Activated T-cell treated with anti-CD3 and anti-CD28 coated beads, Interleukin-2, amount 50 U/mL, for 48 hours (primary cell): ENCODE measurements at places on chromosomes 13 and 19.

DNA sequence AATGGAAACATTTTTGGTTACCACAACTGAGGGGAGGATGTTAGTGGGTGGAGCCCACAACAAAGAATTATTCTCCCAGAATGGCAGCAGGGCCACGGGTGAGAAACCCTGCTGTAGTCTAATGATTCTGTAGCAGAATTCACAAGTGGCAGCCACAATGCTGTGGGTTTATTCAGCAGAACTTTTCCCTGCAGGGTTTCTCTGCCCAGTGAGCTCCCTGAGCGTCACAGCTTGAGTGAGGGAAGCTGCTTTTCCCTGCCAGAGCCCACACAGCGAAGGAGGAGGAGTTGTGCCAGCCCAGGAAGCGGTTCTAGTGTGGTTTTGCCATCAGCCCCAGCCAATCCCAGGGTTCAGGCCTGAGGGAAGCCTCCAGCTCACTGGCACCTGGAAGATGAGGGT is 4.4 kb downstream of the ATP12A start:
- peak; percentile 53 for DNase-seq

GRCh38 chr13:79402074-79402635 is 3.9 kb downstream of the RBM26 start:
- no peak for DNase-seq

GRCh38 chr13:108944760-108945159 is 315.3 kb downstream of the MYO16 start:
- DNase-seq, result no peak

DNA sequence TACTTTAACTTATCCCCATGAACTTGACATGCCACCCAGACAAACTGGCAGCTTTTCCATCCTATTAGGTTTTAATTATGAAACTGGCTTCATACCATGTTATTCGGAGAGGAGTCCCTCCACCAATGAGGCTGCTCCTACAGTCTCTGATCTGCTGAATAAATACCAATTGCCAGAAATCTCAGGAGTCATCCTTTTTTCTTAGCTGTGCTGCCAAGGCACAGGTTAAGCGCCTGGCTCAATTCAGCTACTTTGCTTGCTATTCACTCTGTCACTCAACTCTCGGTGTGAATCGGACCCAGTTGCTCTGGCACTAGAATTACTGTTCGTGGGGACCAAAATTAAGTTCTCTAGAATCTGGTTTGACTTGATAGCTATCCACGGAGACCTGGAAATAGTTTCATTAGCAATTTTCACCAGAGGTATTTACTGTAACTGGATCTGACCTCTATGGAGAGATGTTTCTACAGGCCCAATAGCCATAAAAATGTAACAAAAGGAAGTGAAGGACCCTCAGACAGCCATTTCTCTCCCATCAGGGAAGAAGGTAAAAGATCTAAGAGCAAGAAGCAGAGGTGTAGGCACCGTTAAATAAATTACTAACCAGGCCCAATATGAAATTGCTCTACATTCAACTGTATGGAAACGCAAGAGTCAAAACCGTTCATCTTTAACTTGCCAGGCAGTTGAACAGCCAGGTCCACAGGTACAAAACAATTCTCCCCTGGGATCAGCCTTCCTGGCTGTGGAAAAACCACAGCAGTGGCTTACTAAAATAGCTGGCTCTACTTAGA is 5.4 kb downstream of the ZC3H4 start:
- peak; percentile 40 for DNase-seq

- no peak for DNase-seq
Observed at GRCh38 chr19:1827566-1828278, 15.6 kb upstream of the ATP8B3 start.

DNA sequence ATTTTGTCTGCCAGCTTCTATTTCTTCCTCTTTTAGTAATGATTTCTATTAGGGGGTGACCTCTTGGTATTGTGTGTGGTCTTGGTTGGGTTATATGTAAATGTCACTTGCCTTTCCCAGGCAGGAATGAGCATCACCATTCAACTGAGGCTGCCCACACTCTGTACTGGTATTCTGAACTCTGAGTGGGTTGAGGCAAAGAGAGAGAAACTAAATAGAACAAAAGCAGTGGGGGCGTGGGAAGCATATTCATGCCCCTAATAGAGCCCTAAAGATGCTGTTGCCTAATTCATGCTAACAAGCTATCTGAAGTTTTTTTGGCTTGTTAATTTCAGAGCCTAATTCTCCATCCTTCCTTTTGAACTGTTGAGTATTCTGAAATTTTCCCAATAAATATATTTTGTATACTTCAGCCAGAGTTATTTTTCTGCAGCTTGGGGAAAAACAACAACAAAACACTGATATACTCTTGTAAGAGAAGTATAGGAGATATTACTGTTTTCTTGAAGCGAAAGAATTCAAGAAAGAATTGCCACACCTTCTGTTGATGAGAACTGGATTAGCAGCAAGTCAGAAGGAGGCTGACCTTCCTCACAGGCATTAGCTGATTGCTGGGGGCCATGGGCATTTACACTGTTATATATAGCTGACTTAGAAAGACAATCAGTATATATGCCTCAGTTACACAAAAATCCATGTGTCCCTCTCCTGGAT is 315.8 kb upstream of the KLF12 start:
- no peak for DNase-seq

GRCh38 chr13:111415246-111415645 is 94.8 kb downstream of the TEX29 start:
- no peak for DNase-seq

DNA sequence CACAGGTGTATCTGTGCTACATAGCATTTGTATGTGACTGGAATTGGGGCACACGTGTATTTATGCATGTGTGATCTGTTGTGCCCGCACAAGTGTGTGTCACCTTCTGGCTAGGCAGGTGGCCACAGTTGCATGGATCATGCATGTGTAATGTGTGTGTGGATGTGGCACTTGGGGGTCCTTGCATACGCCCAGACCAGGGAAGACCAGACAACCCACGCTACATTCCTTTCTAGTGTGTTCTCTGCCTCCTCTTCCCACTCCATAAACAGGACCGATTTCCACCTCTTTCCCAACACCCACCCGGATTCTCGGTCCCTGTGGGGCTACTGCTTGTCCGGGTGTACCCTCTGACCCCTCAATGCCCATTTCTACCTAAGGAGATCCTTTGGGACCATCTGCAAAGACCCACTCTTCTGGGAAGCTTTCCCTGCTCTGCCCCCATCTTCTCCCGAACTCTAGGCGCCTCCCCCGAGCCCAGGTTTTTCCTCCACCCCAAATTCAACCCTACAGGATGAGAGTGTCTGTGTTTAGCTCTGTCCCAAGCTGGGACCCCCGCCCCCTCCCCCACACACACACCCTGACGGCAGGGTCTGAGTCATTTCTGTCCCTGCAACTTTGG is 12.3 kb downstream of the STAP2 start:
- DNase-seq, result no peak

- DNase-seq, result no peak
Observed at GRCh38 chr19:1450735-1451731, 1.1 kb downstream of the APC2 start.

- DNase-seq, result no peak
Observed at GRCh38 chr13:52104624-52105023, 24.2 kb downstream of the NEK5 start.
